Activated CD4-positive, alpha-beta T cell treated with anti-CD3 and anti-CD28 coated beads, Interleukin-2, amount 10 ng/mL, durations not matched to agents 7 days and 5 days (primary cell): ENCODE measurements at places on chromosomes 6 and 20.

DNA sequence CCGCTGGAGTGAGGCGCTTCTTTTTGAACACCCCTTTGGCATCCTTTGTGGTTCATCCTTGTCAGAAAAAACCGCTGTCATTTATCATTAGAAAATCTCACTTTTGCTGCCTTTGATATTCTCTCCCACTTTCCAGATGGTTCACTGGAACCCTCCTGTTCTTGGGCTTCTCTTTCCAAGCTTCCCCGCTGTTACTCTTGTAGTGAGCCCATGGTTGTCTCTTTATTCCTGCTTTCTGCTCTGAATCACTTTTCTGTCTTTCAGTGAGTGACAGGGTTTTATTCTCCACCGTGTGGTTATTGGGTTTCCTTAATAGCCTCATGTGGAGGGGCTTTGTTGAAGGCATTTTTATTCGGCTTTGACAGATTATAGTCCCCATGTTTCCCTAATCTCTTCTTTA, 117.0 kb downstream of the FARS2 start:
- no peak for DNase-seq

DNA sequence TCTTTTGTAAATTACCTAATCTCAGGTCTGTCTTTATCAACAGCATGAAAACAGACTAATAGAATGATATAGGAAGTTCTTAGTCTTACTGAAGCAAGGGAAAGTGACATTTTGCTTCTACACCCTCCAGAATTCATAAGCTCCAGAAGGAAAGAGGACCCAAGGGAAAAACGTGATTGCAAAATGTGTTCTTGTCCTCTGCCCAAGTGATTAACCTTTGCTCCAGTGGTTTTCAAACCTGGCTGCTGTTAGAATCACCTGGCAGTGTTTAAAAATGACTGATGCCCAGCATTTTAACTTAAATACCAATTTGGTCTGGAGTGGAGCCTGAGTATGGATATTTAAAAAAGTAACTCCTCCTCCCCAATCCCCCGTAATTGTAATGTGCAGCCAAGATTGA, 191.4 kb downstream of the SLC16A10 start:
- DNase-seq: no peak

DNA sequence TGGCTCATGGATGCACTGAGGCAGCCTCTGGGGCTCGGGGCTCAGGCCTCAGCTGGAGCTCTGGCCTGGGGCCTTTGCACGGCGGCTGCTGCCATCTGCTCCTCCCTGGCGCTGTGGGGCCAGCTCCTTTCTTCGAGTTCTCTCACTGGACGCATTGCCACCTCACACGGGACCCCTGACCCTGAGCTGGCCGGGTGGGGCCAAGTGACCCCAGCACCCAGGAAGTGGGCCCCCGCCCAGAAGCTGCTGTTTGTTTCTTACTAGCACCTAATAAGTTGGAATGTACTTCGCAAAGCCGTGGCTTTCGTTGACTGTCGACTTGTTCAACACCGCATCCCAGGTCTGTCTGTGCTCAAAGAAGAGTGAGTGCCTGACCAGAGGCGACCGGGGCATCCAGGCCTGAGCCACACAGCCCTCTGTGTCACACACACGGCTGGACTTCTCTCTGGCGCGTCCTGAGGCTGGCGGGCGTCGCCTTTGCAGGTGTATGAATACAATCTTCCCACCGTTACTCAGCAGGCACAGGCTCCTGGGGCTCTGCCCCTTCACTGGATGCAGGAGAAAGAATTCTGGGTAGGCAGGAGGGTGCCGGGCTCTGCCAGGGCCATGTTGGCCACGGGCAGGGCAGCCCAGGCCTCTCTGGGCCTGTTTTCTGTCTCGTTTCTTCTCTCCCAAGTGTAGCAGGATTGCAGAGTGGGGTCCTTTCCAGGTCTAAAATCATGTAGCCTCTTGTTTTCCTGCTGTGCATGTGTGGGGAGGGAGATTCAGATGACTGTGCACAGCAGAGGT, 112.9 kb downstream of the DLL1 start:
- DNase-seq: no peak

GRCh38 chr20:48738399-48739304, 89.1 kb downstream of the PREX1 start:
- peak; percentile 69 for DNase-seq

- no peak for DNase-seq
Measured at GRCh38 chr6:73579851-73580246, 59.0 kb upstream of the EEF1A1 start.

GRCh38 chr20:51462566-51463276, 79.8 kb downstream of the NFATC2 start:
- no peak for DNase-seq

DNA sequence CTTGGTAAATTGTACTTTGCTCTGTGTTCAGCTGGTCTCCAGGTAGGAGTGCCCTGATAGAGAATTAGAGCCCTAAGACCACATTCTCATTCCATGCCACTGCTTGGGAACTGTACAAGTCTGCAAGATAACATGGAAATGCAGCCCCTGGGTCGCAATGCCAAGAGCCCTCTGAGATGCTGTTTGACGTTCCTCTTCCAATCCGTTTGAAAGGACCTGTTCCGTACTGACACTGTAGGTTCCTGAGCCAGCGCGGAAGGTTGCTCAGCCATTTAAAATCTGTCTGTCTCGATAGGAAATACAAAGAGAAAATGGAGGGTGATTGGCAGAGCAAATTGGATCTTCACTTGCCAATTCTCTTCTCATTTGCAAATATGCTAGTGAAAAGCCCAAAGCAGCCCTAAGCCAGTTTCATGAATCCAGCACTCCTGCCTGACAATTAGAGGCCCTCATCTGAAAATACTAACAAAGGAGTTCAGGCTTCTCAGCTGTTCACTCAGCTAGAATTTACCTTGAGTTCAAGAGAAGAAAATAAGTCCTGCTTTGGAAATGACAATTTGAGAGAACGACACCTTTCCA, 100.6 kb upstream of the AFDN start:
- no peak for DNase-seq

DNA sequence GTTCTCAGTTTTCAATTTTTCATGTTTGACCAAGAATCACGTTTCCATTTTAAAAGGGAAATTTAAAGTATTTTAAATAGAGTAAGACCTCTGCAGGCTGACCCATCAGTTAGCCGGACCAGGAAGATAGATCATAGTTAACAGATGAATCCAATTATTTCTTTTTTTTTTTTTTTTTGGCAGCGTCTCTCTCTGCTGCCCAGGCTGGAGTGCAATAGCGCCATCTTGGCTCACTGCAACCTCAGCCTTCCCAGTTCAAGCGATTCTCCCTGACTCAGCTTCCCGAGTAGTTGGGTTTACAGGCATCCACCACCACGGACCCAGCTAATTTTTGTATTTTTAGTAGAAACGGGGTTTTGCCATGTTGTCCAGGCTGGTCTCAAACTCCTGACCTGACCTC, 256.7 kb upstream of the CNR1 start:
- DNase-seq: no peak
